CD4-positive, alpha-beta T cell (primary cell): ENCODE measurements at places on chromosomes 5 and 9.

GRCh38 chr5:29414681-29415080 lies 1778.8 kb upstream of the CDH6 start:
- no peak overlapping the region for H3K4me3 ChIP-seq
- H3K36me3 ChIP-seq: no peaks in the 10 kb centered on the region
- no peaks in the 10 kb centered on the region for H3K4me1 ChIP-seq
- no peak for DNase-seq
- H3K27me3 ChIP-seq: no peaks in the 10 kb centered on the region

GRCh38 chr5:169728418-169728817 lies 91.3 kb downstream of the DOCK2 start:
- H3K27me3 ChIP-seq: no peaks in the 10 kb centered on the region
- no peaks in the 10 kb centered on the region for H3K4me1 ChIP-seq

DNA sequence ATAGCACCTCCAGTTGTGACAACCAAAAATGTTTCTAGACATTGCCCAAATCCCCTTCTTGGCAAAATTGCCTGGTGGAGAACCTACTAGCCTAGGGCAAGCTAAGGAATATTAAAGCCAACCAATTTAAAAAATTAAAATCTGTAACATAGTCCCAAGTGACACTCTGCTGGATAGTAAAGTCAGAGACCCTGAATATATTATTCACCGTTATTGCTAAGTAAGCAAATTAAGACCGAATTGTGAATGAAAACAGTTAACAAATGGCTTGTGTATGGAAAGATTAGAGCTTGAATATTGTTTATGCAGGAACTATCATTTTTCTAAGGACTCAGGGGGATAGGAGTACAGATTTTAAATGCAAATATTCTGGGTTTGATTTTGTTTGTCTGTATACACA lies 208.1 kb downstream of the DMAC1 start:
- H3K4me1 ChIP-seq: no peaks in the 10 kb centered on the region
- no peaks in the 10 kb centered on the region for H3K27me3 ChIP-seq
- DNase-seq: no peak
- no peak overlapping the region for H3K4me3 ChIP-seq
- no peaks in the 10 kb centered on the region for H3K36me3 ChIP-seq

- no peak overlapping the region for H3K27ac ChIP-seq
- peaks cover 12% of the 10 kb centered on the region for H3K4me1 ChIP-seq
- H3K36me3 ChIP-seq: no peaks in the 10 kb centered on the region
- no peak overlapping the region for H3K4me3 ChIP-seq
Measured at GRCh38 chr9:109316207-109316640, 4.6 kb downstream of the EPB41L4B start.
